ENCODE measurements at places on chromosomes 3 and 15.

GRCh38 chr15:39506146-39506545 lies 74.7 kb upstream of the THBS1 start:
- no peak for DNase-seq

DNA sequence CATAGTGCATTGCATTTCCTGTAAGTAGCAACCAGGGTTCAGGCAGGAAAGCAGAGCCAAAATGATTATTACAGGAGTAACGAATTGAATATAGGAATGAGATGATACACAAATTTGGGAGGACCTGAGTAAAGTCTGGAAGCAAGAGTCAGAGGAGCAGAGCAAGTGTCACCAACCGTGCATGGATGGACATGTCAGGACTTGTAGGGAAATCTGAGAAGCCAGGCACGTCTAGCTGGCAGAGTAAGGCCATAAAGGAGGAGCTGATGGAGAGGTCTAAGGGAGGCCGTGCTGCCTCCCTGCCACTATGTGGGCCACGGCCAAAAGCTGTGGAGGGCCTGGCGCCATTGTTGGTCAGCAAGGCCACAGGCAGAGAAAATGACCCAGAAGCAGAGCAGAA lies 22.4 kb downstream of the GJD2 start:
- DNase-seq, result no peak

GRCh38 chr3:86785386-86785785 lies 205.6 kb downstream of the VGLL3 start:
- DNase-seq, result no peak

GRCh38 chr3:50819882-50820281 lies 145.2 kb downstream of the DOCK3 start:
- DNase-seq, result no peak

DNA sequence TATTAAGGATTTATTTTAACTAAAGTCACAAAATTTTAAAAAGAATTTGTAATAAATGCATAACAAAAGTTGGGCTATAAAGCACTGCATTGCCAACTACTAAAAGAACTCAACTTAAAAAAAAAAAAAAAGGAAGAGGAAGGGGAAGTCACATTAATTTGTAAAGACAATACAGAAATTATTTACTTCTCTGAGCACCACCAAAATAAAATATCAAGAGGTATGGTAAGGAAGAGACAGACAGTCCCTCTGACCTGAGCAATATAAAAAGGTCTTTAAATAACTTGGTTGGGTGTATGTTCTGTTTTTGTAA lies 83.5 kb downstream of the UACA start:
- no peak for DNase-seq

GRCh38 chr3:168877899-168878298 lies 782.2 kb upstream of the GOLIM4 start:
- no peak for DNase-seq

All from activated CD4-positive, alpha-beta T cell treated with anti-CD3 and anti-CD28 coated beads, Interleukin-10, Interleukin-2, amounts not matched to agents 100 ng/mL and 50 ng/mL, durations not matched to agents 16 hours and 8 hours (primary cell).